ENCODE measurements at places on chromosomes 2 and 18.

- no peak for DNase-seq
Measured at GRCh38 chr18:25103468-25104155, 248.4 kb downstream of the ZNF521 start.

DNA sequence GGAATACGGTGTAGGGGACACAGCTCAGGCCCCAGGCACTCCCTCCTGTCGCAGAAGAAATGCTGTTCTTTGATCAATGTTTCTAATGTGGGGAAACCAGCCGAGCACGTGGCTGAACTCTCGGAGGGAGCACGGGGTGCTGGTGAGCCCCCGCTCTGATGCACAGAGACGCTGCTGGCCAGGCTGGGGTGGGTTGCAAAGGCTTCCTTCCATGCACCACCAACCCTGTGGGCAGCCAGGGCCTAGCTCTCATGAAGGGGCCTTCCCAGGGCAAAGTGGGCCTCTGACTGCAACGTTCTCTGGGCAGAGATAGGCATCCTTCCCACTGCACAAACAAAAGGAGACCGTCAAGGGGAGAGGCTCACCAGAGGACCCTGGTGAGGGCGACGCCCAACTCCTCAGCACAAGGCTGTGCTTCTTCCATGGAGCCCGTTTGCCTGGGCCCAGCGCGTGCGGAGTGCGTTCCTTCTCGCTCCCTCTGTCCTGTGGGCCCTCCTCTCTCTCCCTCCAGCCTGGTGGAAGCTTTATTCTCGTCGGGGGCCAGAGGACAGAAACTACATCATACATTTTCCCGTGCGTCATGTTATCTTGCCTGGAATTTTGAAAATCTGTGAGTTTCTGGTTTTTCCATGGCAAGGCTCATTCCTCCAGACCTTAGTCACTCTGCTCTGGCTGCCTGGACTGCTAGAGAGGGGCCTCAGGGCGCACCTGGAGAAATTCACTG lies 61.1 kb upstream of the SP3 start:
- no peak for DNase-seq

GRCh38 chr2:120826260-120826648 lies 90.6 kb downstream of the GLI2 start:
- DNase-seq = no peak

DNA sequence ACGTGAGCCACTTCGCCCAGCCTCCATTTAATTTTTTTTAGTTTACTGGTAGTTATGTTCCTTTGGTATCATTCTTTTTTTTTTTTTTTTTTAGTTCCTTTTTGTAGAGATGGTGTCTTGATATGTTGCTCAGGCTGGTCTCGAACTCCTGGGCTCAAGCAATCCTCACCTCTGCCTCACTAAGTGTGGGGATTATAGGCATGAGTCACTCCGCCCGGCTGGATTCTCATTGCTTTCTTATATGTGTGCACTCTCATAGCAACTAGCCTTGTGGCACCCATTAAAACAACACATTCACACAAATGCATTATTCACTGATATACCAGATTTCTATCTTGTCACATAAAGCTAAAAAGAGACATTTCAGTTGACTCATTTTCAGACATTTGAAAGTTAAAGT lies 4.2 kb downstream of the TTC27 start:
- DNase-seq = no peak

DNA sequence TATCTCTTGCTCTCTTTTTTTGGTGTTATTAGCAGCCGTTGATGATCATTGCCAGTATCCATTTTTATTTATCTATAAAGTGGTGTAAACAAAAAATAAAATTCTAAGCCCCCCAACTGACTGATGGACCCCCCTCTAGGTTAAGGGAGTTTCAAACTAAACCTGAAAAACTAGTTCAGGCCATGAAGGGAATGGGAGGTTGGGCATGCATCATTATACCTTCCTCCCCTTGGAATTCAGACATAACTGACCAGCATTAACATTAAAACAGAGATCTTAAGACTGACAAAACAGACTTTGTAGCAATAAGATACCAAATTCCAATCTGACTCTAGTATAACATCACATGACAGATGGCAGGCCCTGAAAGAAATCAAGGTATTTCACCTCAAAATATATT lies 20.2 kb downstream of the RALBP1 start:
- DNase-seq = no peak

DNA sequence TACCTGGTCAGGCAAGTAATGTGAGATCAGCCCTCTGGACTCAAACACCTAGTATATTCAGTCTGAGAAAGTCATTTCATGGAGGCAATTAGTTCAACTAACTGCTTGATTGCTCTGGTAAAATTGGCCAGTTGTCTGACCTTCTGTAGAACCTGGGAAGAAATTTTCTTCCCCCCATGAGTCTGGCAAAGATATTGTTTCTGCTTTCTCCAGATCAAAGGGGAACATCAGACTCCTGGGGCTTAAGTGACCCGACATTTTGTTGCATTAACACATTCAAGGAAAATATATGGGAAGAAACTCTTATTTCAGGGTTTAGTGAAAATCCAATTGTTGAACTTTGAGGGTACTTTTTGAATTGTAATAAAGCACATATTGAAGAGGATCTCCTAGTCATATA lies 375.1 kb downstream of the SUCLG1 start:
- no peak for DNase-seq

DNA sequence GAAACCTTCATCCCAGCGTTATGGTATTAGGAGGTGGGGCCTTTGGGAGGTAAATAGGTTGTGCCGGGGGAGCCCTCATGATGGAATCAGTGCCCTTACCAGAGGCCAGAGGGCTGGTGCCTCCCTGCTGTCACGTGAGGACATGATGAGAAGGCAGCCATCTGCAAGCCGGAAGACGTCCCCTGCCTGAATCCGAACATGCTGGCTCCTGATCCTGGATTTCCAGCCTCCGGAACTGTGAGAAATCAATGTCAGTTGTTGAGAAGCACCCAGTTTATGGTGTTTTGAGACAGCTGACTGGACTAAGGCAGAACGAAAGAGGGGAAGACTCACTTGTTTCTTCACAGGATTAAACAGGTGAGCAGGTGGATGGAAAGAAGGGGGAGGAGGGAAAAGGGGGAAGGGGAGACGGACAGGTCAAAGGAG lies 13.0 kb upstream of the KLF11 start:
- no peak for DNase-seq

GRCh38 chr18:5732318-5732717 lies 163.0 kb downstream of the TMEM200C start:
- DNase-seq = no peak

GRCh38 chr2:219946529-219946928 lies 319.1 kb downstream of the SLC4A3 start:
- DNase-seq = no peak

- DNase-seq = no peak
Measured at GRCh38 chr2:236904389-236905263, 181.1 kb upstream of the COPS8 start.

DNA sequence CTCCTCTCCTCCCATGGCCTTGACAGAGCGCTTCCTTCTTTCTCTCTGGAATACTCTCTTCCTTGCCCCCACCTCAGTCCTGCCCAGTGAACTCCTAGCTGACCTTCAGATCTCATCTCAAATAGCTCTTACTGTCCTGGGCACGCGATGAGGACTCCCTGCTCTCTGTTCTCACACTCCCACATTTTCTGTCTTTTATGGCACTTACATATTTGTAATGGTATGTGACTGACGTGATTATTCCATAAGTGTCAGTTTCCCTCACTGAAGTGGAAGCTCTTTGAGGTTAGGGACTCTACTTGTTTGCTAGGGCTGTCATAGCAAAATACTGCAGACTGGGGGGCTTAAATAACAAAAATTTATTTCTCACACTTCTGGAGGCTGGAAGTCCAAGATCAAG lies 1.7 kb upstream of the DYSF start:
- no peak for DNase-seq

- no peak for DNase-seq
Measured at GRCh38 chr2:236626391-236627150, 56.9 kb downstream of the ACKR3 start.

GRCh38 chr2:203960811-203961210 lies 24.2 kb downstream of the ICOS start:
- DNase-seq = no peak

DNA sequence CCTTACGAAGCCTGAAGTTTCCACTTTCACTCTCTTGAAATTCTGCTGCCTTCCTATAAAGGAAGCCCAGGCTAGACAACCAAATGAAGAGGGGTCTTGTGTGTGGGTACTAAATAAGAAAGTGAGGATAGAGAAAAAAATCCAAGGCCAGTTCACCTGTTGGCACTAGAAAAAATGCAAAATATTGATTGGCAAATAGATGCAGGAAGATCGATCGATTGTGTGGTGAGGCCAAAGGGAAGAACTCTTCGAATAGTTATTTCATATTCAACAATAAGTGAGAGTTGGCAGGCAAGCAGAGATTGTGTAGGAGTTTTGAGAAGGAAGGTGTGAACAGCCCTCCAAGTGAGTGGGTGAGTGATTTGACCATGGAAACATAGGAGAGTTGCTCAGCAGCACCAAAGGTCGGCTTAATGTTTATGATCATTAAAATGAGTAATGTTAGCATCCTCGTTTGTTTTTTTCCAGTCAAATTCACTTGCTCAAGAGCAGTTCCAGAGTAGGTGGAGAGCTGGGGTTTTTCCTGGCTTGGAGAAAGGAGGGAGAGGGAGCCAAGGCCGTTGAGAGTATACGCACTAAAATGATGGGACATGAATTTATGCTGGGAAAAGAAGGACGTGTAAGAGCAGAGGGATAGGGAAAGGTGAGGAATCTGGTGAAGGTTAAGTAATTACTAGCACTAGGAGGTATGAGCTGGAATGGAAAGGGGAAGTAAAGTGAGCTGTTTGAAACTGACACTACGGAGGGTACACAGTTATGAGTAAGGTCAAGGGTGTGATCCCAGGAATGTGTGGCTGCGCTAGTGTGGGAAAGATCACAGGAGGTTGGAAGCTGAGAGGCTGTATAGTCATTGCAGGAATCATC lies 1.1 kb upstream of the NAPG start:
- DNase-seq = no peak

DNA sequence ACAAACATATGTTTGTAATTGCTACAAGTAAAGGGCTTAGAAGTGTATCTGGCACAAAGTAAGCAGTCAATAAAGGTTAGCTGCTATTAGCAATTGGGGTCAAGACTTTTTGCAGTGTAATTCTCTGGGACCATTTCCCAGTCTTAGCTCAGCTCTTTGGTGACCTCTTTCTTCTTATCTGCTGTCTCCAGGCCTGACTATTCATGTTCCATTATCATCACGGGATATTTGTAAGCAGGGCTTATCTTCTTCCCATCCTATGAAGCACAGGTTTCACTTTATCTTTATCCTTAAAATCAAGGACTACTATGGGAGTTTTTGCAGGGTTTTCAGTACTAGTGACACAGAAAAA lies 131.7 kb downstream of the DOCK10 start:
- DNase-seq = no peak

DNA sequence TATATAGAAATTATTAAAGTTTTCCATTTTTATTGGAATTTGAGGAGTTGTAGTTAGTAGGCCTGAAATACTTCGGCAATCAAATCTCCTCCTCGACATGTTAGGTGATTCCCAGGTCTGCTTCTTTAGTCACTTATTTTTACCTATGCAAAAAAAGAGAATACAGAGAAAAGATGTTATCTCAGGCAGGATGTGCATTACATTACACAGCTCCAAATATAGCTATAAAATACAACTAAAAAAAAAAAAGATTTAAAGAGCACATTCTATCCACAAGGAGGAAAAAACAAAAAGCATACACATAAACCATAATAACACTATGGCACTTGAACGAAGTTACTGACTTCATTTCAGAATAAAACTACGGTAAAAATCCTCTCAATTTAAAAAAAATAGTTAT lies 8.1 kb downstream of the STK17B start:
- DNase-seq = no peak

DNA sequence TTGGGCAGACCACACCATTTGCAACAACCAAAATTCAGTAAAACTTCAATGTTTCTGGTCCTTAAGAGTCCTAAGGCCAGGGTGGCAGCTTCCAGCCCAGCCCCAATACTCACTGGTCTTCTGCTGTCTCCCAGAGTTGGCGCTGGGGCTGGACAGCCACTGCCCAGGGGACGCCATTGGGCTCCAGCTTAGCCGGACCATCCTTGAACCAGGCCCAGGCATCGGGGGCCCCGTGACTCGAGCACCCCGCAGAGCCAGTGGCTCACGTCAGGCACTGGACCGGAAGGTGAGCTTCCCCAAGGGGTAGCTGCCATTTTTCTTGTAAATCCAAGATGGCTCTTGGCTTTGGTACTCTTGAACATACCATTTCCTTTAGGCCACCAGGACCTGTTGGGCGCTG lies 21.8 kb downstream of the SNED1 start:
- no peak for DNase-seq

DNA sequence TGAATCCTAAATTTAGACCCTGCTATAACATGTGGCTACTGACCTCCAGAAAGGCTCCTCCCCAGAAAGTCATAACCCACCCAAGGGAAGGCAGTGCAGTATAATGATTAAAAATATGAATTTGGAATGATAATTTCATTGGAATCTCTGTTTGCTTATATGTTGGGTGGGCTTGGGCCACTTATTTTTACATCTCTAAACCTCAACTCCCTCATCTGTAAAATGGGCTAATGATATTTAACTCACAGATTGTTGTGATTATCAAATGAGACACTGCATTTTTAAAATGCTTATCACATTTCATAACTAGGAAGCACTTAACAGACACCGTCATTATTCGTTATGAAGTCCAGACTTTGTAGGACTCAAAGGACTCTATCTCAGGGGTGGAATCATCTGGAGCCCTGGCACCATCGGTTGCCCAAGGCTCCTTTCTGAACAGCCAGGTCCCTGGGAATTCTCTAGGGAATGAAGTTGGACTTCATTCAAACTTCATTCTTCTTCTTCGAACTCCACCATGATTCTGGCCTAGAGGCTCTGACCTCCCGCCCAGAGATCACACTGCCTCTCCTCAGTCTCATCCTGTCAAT lies 33.1 kb upstream of the RMDN2 start:
- no peak for DNase-seq

DNA sequence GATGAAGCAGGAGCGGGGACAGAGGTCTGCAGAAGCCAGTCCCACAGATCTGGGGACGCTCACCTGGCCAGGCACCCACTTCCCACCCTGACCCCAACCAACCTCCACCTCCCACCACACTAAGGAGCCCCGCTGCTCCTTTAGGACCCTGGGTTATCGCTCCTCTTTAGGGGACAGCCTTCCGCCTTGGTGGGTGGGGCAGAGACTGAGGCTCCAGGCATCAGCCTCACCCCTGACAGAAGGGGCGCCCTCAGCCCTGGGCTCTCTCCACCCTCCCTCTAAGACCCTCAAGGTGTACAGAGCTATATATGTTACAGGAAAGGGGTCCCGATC lies 33.5 kb upstream of the SLC66A3 start:
- DNase-seq = no peak

DNA sequence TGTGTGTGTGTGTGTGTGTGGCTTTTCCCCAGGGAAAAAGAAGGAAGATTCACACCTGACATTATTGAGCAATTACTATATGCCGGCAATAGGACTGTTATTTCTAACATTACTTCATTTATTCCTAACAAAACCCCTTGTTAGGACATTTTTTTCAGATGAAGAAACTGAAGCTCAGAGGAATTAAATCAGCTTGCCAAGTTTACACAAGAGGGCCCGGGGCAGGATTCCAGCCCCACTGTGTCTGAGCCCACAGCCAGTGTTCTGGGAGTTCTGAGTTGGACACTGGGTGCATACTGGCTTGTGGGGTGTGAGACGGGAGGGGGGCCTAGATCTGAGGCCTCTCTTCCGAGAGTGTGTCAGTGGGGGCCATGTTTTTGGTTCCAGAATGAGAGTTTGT lies 9.9 kb downstream of the TOGARAM2 start:
- DNase-seq = no peak

Data from C1 segment of cervical spinal cord (tissue), 14 donors.